ENCODE measurements at places on chromosomes 13 and 19.

DNA sequence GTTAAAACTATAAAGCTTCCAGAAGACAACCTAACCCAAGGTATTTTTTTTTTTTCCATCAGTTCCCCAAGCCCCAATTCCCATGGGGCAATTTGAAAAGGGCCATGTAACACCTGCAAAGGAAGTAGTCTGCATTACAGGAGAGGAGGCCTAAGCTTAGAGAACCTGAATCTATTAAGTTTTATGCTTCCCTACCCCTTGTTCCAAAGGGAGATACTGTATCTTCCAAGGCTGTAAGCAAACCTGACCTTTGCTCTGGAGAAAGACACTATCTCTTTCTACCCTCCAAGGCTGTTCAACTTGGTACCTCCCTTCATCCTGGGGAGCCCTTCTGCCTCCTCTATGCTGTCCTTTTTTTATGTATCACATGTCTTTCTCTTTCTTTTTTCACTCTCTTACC, 15.0 kb downstream of the KATNAL1 start:
- no peak for DNase-seq

- DNase-seq: no peak
Measured at GRCh38 chr13:28179974-28180373, 41.6 kb downstream of the PAN3 start.

DNA sequence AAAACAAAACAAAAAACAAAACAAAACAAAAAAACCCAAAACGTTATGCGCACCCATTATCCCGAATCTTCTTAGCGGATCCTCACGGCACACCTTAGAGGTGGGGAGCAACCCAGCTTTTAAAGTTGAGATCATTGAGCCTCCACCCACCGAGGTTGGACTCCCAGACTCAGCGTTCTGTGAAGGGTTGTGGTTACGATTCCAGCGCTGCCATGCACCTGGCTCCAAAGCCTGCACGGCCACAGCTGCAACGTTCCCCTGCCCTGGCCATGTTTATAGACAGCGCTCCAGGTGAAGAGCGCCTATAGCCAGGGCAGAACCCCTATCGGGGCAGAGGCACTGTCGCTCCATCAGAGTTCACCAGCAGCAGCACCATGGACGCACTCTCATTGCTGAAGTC, 18.7 kb upstream of the LILRA2 start:
- no peak for DNase-seq

DNA sequence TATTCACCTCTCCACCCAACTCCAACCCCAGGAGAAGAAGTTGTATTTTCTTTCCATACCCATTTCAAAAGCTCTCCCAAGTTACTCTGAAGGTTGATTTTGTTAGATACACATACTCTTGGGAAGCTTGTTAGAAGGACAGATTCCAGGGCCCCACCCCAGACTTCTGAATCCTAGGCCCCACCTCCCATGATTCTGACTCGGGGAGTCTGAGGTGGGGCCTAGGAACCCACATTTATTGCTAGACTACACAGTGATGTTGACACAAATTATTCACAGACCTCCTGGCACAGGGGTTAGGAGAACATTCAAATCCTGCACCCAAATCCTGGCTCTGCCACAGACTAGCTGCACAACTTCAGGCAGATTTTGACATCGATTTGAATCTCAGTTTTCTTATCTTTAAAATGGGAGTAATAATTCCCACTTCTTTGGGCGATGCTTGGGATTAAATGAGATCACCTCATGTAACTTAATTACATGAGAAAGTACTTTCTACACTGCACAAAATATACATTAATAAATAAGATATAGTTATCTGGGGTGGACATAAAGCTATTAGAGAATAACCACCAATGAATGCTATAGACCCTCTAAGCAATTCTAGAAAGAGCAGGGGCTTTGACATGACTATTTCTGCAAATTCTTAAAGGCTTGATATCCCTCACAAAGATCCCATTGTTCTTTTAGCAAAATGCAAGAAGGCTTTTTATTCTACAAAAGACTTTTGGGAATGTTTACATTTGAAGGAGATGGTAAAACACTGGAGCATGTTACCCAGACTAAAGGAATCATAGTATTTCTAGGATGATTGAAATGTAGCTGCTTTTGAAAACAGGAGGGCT, 18.0 kb downstream of the MBNL2 start:
- no peak for DNase-seq

- DNase-seq: no peak
Measured at GRCh38 chr13:48534911-48535501, 2.1 kb upstream of the RCBTB2 start.

GRCh38 chr13:60214213-60215055, 50.7 kb upstream of the DIAPH3 start:
- DNase-seq: no peak

GRCh38 chr13:73767191-73767741, 366.9 kb downstream of the KLF12 start:
- no peak for DNase-seq

DNA sequence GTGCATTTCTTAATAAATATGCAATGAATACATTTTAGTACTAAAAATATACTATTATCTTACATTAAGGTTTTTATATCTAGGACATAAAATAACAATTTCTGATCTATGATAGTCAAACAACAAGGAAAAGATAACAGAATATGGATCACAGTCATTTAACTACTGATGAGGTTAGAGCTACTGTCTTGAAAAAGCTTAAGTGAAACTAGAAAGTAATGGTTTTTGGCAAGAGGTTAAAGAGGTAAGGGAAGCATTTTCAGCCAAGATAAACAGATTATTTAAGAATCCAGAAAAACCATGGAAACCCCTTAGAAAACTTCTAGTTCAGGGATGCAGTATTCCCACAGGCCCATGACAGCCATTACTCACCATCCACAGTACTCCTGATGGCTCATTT, 787.4 kb downstream of the DACH1 start:
- DNase-seq: no peak

GRCh38 chr19:17909003-17909732, 23.6 kb upstream of the CCDC124 start:
- no peak for DNase-seq

GRCh38 chr13:57644106-57644505, 12.6 kb downstream of the PCDH17 start:
- DNase-seq: no peak

Measured in stimulated activated CD4-positive, alpha-beta T cell treated with anti-CD3 and anti-CD28 coated beads, Interleukin-4, amount 100 ng/mL, for 24 hours (primary cell).